NCI-H1930 (cell line): ENCODE measurements at places on chromosomes 1 and 21.

DNA sequence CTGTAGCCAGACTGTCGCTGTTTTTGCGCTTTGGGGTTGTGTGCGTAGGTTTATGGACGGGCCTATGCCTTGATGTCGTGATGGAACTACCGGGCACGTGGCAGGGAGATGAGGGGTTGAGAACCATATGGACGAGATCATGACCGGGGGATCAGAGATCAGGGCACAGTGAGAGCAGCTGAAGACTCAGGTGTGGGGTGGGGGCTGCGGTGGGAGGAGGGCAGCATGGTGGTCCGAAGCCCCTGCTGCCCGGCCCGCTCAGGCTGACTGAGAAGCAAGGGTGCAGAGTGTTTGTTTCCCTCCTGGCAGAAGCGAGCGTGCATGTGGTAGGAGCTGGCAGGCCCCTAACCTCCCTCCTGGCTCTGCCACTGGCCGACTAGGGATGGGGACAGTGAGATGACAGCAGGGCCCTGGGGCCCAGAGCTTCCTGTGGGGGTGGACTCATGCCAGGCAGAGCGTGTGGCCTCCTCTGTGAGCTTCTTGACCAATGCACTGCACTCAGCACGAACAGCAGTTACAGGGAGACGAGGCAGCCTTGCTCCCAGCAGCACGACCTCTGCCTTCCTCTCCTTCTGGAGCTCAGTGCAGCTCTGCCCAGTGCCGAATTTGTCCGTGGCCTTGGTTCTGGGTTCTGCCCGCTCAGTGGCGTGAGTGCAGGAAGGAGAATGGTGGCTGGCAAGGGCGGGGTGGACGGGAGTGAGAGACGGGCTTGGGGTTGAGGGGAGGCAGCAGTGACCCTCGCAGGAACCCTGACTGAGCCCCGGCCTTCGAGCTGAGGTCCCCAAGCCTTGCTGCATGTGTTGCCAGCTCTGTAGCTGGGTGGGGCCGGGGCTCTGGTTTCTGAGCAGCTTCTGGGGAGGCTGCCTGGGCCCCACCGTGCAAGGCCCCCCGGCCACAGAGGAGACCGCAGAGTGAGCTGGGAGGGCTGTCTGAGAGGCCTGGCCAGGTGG, 22.2 kb upstream of the LRRC3 start:
- no peak for DNase-seq

GRCh38 chr1:29120947-29121485, 2.7 kb downstream of the TMEM200B start:
- peak; percentile 27 for DNase-seq

- no peak for DNase-seq
Observed at GRCh38 chr1:167196166-167196565, 24.5 kb upstream of the POU2F1 start.

- DNase-seq: no peak
Observed at GRCh38 chr1:208047476-208047934, 136.6 kb upstream of the CD34 start.

- DNase-seq: no peak
Observed at GRCh38 chr1:56404066-56404465, 175.3 kb downstream of the PLPP3 start.

- DNase-seq: no peak
Observed at GRCh38 chr1:226627050-226627755, 78.6 kb downstream of the STUM start.

DNA sequence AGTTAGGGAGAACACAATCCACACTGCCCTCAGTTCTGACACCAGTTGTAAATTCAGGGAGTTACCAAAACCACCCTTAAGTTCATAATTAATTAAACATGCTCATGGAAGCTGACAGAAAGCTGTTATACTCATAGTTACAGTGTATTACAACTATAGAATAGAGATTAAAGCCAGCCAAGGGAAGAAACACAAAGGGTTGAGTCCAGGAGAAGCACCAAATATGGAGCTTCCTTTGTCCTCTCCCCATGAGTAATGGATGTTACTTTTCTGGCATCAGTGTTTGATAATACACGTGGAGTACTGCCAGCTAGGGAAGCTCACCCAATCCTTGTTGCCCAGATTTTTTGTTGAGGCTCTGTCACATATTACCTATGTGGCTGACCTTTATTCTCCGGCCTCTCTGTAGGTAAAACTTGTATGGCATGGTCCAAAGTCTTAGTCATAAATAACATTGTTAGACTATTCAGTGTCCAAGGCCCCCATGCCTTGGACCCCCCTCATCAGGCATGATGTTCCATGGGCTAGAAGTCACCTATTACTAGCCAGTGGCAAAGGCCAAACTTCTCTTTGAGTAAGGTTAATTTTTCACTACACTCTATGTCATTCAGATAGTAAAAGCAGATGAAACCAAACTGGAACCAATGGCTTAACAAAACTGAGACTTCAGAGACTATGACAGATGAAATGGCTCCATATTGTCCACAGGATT, 175.7 kb downstream of the GPR52 start:
- DNase-seq: no peak

GRCh38 chr1:235408503-235408960, 41.3 kb downstream of the TBCE start:
- no peak for DNase-seq

GRCh38 chr1:201982082-201982622, 296 bp upstream of the RNPEP start:
- DNase-seq: peak; percentile 48

- no peak for DNase-seq
Observed at GRCh38 chr1:112575154-112575804, 43.7 kb downstream of the ST7L start.

GRCh38 chr1:94713472-94714141, 106.5 kb upstream of the SLC44A3 start:
- no peak for DNase-seq

GRCh38 chr21:39657091-39657689, 44.5 kb downstream of the B3GALT5 start:
- DNase-seq: no peak

- DNase-seq: no peak
Observed at GRCh38 chr21:26144031-26144430, 26.5 kb downstream of the APP start.

DNA sequence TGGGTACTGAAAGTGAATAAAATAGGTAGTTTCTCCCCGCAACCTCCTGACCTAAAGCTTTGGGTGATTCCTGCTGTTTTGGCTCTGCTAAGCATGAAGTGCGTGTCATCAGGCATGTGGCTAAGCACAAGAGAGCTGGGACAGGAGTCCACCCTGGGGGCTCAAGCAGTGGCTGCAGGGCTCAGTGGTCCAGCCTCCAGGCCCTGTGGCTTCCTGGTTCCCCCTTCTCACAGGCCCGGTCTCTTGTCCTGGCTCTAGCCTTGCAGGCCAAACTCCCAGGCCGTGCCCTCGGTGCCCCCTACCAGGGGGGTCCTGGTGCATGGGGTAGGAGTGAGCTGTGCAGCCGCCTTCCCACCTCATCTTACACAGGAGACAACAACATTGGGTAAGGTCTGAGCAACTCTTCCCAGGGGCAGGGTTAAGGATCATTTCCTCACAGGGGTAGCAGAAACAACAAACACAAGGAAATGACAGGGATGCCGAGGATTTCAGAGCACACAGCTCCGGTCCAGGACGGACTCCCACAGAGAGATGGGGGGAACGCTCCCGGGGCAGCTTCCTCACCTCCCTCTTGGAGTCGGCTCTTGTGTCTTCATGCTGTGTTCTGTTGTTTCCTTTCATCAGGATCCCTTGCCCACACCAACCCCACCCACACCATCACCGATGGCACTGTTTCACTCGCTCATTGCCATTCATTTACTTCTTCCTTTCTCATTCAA, 19.8 kb upstream of the SLC2A1 start:
- no peak for DNase-seq

- no peak for DNase-seq
Observed at GRCh38 chr1:81327743-81328142, 473.0 kb upstream of the ADGRL2 start.

GRCh38 chr1:238951809-238952208, 434.6 kb upstream of the CHRM3 start:
- no peak for DNase-seq

DNA sequence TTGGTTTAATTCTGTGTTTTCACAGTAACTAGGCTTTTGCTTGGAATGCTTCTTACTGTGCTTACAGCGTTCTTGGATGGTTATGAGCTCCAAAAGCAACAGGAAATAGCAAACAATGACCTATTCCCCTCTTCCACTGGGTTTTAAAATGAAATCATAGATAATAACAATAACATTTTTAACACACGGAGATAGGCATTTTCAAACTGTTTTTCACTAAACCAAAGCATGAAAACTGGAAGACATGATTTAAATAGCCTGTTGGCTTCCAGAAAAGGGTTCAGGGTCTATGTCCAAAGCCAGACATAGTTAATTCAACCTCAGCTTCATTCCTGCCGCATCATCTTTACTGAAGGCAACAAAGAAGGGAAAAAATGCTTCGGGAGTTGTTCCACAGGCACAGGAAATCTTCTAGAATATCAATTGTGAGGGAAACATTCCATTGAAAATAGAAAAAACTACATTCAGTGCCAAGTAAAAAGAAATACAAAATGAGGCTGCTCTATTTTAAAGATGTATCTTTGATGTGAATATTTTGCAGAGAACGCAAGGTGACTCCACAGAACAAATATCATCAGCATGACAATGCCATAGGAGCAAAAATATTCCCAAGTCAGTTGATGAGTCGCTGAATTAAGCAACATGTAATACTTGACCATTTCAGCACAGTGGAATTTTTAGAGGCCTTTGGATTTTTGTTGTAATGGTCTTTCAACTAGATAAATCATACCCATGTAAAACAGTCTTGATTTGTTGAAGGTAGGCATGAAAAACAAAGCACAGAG, 80.7 kb downstream of the NID1 start:
- no peak for DNase-seq

- no peak for DNase-seq
Observed at GRCh38 chr1:33819290-33819912, 44.5 kb upstream of the HMGB4 start.

DNA sequence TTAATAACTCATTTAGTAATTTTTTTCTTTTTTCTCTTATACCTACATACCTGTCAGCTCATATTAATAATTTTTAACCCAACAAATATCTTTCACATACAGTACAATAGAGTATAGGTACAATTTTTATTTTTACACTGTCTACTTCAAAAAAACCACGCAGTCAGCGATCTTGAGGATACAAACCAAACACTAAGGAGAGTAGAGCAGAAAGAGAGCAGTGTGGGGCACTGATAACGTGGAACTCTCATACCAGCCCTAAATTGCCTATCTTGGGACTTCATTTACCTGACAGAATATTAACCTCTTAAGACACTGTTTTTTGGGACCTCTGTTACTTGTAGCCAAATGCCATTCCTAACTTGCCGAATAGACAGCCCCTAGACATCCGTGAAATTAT, 5.5 kb downstream of the TRMT1L start:
- no peak for DNase-seq

- no peak for DNase-seq
Observed at GRCh38 chr1:230824551-230824918, 43.8 kb downstream of the C1orf198 start.

DNA sequence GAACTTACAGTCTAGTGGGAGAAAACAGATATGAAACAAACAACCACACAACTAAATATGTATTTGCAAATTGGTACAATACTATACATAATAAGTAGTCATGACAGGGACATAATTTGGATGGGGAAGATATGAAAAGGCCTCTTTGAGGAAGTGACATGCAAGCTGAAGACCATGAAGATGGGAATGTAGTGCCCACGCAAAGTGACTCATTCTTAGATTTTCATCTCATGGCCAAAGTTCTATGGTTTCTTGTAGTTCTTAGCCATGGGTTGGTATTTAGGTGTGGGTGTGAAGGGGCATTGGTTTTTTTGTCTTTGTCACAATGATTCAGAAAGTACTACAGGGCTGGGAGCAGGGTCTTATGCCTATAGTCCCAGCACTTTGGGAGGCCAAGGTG, 105.4 kb upstream of the FAM78B start:
- DNase-seq: no peak

DNA sequence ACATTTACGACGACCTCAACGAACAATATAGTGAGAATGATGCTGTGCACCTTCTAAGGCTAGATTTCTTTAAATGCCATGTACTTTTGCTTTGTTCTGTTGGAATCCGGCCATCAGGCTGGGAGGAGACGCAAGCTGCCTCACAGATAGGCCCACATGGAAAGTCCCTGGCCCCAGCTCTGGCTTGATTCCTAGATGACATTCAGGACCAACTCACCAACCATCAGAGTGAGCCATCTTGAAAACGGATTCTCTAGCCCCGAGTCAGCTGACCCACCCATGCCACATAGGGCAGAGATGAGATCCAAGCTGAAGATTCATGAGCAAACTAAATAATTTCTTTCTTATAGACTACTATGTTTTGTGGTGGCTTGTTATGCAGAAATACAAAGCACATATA, 164.4 kb downstream of the ZNF281 start:
- DNase-seq: no peak

- no peak for DNase-seq
Observed at GRCh38 chr1:178961331-178961730, 64.4 kb upstream of the FAM20B start.

GRCh38 chr1:162297208-162297607, 79.4 kb downstream of the SPATA46 start:
- DNase-seq: no peak

- no peak for DNase-seq
Observed at GRCh38 chr1:16091296-16091695, 17.8 kb upstream of the FAM131C start.

GRCh38 chr1:201149400-201149799, 4.9 kb downstream of the TMEM9 start:
- DNase-seq: no peak

DNA sequence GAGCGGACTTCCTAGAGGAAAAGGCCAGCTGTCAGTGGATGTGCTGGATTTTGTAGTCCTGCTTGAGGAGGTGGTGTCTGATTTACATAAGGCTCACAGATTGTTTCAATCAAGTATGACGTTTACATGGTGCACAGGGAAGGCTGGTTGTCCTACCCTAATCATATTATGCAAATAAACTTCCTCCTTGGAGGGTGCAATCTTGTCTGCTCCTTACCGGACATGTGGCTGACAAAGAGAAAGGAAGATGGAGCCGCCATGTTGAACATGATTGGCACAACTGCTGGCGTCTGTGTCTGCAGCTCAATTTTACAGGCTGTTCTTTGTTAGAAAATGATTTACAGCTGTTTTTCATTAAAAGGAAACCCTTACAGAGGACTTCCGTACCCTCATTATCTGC, 1656.1 kb downstream of the KCNT2 start:
- DNase-seq: no peak

- no peak for DNase-seq
Observed at GRCh38 chr1:49111931-49112330, 335.2 kb upstream of the BEND5 start.
